ENCODE measurements at places on chromosomes 2 and 18.

DNA sequence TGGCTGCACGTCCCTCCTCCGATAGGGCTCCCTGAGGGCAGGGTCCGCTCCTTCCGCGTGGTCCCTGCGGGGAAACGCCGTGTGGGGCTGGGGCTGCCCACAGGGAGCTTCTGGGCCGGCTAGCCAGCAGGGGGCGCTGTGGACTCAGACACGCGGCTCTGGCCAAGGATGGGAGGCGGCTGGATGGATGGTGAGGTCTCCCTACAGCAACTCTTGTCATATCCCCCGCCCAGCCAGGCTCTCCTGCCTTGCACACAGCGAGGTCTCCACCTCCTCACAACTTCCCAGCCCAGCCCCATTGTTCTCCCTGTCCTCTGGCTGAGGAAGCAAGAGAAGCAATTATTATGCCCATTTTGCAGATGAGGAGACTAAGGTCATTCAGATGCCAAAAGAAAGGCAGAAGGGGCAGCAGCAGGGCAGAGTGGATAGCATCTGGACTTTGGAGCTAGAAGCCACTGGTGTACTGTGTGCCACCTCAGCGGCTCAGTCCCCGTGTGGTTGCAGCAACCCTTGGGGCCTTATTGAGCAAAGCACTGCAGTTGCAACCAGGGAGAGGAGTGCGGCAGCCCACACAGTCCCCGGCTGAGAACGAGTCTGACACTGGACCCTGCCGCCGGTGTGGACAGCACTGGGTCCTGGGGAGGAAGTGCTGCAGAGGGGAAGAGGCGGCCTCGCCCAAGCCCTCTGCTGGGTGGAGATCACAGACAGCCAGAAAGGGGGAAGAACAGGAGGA, 99.0 kb downstream of the ZFP36L2 start:
- peak; percentile 83 for DNase-seq

DNA sequence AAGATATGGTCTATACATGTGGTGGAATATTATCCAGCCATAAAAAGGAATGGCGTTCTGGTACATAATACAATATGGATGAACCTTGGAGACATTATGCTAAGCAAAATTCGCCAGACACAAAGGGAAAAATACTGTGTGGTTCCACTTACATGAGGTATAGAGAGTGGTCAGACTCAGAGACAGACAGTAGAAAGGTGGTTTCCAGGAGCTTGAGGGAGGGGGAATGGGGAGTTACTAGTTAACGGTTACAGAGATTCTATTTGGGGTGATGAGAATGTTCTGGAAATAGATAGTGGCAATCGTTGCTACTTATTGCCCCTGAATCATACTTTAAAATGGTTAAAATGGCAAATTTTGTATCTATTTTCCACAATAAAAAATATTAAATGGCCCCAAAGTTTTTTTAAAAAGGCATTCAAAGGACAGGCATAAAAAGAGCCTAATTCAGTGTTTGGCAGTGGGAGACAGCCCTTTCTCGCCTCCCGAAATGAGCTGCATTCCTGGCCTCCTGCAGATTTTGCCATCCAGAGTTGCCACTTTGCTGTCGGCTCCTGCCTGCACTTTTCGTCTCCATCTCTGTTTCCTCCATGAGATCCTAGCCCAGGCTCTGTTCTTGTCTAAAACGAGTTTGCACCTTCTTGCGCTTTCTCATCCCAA, 13.5 kb downstream of the TNFRSF11A start:
- no peak for DNase-seq

DNA sequence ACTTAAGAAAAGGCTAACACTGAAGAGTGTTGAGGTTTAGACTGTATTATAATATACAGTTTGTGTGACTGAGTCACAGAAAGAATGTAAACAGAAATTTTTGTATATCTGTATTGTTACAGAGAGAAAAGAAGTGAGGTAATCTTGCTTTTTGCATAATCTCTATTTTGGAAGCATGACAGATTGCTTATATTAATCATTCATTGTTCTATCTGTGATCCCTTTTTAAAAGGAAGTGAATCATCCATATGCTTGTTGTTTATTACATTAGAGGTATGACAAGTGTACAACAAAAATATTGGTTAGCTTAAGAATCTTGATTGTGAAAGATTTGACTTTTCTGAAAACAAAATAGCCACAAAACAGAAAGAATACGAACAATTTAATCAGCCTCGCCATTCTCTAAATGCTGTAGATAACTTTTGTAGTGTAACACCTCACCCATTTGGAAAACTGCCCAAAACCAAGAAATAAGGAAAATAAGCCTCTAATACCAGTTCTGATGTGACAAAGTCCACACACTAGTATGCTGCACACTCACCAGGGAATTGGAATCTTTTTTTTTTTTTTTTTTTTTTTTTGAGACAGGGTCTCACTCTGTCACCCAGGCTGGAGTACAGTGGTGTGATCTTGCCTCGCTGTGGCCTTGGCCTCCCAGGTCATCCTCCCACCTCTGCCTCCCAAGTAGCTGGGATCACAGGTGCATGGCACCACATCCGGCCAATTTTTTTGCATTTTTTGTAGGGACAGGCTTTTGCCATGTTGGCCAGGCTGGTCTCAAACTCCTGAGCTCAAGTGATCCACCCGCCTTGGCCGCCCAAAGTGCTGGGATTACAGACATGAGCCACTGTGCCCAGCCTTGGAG, 91.5 kb upstream of the LPIN2 start:
- no peak for DNase-seq

- DNase-seq = no peak
Observed at GRCh38 chr18:9951022-9951859, 37.4 kb downstream of the VAPA start.

GRCh38 chr2:5885451-5886173, 193.4 kb downstream of the SOX11 start:
- DNase-seq = no peak

GRCh38 chr2:37653093-37653492, 18.3 kb downstream of the CDC42EP3 start:
- no peak for DNase-seq

DNA sequence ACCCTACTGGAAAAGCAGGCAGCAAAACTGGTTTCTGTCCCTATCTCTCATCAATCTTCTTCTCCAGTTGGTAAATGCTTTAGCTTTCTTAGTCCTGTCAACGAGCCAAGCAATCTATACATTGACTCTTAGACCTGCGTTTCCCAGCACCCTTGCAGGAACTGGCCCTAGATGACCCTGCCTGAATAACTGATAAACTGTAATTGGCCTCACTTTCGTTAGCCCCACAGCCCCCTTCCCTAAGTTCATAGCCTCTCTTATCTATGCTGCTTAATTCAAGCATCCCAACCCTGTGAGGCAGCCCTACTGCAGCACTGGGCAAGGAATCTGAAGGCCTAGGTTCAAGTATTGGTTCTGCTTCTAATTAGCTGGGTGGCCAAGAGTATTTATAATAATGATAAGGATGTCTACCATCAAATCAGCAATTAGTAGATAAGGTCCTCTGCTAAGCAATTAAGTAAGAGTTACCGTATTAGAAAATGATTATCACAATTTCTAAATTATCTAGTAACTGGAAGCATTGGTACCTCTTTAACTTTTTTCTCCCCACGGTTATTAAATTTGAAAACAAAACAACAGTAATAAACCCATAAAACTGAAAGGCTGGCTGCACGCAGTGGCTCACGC, 86.4 kb upstream of the RMDN2 start:
- DNase-seq = no peak

DNA sequence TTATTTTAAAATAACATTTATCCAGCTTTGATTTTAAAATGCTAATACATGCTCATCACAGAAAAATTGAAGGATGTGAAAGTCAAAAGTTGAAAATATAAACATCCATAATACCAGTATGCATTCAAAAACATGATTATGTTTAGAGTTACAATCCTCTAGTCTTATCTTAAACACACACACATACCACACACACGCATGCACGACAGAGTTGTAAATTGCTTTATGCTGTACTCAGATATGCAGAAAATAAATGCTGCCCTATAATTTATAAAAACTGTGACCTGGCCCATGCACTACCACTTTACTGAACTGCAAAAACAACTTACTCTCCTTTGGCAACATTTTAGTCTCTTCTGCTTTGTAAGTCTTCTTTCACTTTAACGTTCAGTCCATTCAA, 793.0 kb upstream of the FANCL start:
- no peak for DNase-seq

- DNase-seq = no peak
Observed at GRCh38 chr2:240811346-240812300, 8.4 kb downstream of the KIF1A start.

GRCh38 chr2:69914950-69915945, at the start of gene MXD1:
Gene MXD1, plus strand, starts transcription at chr2:69915109. Its CDS starts 222 bp downstream, at chr2:69915331.
- DNase-seq = no peak

DNA sequence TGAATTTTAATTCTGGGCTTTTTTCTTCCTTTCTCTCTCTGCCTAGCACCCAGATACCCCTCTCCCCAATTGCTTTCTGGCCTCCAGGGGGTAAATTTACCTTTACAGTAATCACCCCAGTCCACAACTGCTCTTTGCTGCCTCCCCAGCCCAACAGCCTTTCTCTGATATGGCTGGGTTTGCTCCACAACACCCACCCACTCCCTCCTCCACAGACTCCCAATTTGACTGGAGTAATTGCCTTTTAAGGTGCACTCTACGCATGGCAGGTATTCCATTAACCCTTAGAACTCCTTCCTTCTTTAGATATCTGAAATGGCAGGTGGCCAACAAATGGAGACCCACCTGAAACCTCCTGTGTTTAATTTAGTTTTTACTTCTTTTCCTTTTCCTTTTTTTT, 3.6 kb downstream of the CELF4 start:
- no peak for DNase-seq
